ENCODE measurements at places on chromosomes 13 and 19.

DNA sequence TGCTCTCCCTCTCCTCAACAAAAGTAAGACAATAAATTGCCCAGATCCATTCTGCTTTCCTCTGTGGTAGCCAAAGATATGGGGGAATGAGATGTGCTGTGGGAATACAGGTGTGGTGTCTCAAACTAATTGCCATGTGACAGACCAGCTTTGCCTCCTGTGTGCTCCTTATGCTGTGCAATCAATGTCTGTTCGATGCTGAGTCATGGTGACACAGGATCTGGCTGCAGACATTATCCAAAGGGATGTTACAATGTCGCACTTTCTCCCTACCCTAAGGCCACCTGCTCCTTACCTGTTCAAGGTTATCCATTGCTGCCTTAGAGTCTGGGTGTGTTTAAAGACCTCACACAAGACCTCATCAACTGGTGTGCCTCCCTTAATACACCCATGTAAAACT lies 32.5 kb downstream of the FGF14 start:
- DNase-seq: no peak

- no peak for DNase-seq
Measured at GRCh38 chr19:7230826-7231225, 63.4 kb downstream of the INSR start.

DNA sequence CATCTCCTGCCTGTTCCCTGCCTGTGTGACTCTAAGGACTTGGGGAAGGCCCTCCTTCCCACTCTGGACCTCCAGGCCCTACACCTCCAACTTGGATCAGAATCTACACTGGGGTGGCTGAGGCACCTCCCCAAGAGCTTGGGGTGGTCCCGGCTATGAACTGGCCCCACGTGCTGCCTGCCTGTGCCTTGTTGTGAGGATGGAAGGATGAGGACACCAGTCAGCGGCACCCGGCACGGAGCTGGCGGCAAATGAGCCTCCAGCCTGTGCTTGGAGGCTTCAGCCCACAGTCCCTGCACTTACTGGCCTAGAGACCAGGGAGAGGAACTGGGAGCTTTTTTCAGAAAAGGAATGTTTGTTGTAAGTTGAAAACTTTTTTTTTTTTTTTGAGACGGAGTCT lies 8.5 kb downstream of the AKAP8 start:
- DNase-seq: no peak

- no peak for DNase-seq
Measured at GRCh38 chr13:74253161-74253560, 119.0 kb upstream of the KLF12 start.

GRCh38 chr13:110273254-110273653 lies 33.7 kb downstream of the COL4A1 start:
- DNase-seq: no peak

- no peak for DNase-seq
Measured at GRCh38 chr13:95679722-95680121, 2.8 kb downstream of the DNAJC3 start.

DNA sequence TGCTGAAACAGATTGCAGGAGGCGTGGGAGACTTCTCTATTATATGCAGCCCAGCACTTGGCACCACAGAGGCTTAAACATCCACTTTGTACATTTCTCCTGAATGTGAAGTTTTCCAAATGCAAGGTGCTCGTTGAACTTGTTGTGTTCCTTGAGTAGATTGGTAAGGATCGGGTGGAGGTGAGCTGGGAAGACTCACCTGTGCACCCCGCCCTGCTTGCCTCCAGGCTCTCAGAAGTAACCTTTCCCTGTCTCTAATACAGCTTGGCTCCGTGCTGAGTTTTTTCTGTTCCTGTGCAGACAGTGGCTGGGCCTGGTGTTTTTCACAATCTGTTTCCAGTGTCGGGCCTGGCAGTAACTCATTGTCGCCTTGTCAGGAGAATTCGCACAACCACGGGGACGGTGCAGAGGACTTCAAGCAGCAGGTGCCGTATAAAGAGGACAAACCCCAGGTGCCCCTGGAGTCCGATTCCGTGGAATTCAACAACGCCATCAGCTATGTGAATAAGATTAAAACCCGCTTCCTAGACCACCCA lies 12.3 kb downstream of the SIN3B start:
- DNase-seq: no peak

DNA sequence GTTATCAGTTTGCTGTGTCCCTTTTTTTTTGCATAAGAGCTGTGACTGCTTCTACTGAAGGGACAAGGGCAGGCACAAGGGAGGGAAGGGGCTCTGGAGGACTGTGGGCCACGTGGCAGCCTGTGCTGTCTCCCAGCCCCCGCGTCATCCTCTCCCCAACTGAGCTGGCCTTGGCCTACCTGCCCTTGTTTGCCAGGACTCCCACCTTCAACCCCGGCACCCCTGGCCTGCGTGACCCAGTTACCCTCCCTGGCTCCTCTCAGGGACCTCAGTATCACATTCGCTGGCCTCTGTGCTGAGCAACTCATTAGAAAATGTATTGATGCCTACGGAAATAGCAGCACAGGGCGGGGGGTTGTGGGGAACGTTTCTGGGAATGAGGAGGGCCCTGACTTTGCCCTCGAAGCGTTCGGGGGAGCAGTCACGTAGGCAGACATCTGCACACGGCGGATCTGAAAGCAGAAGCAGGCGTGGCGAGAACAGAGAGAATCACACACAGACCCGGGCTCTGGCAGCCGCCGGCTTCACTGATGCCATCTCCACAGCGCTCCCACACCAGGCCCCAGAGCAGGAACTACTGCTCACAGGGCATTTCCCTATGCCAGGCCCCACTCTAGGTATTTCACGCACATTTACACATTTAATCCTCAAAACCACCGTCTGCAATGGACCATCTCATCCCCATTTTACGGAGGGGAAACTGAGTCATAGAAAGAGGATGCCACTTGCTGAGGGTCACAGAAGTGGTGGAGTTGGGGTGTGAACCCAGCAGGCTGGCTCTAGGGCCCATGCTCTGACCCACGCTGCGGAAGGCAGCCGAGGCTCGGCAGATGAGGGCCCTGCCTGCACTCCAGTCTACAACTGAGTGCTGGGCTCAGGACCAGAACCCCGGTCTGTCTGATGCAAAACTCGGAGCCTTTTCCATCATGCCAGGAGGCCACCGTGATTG lies 5.7 kb upstream of the ATF5 start:
- DNase-seq: no peak

DNA sequence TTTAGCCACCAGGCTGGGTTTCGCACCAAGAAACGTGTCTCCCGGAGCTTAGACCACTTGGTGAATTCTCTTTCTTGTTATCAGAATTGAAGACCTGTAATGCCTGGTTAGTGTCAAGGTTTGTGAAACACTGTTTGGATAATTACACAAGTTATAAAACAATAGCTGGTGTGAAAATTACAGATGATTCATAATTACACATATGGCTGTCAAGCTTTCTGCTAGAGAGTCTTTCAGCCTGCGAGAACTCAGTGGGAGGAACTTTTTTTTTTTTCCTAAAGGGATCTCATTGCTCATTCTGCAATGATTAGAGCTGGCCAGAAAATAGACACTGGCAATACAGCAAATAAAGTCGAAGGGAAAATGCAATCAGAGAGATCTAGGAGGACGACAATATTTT lies 13.4 kb upstream of the KLK4 start:
- no peak for DNase-seq

- DNase-seq: no peak
Measured at GRCh38 chr13:46571189-46571908, 18.4 kb downstream of the LRCH1 start.

GRCh38 chr13:25699600-25699999 lies 327.8 kb downstream of the ATP8A2 start:
- DNase-seq: no peak

- DNase-seq: no peak
Measured at GRCh38 chr13:30314069-30314468, 6.7 kb upstream of the KATNAL1 start.

GRCh38 chr19:7072541-7072940 lies 3.0 kb downstream of the ZNF557 start:
- no peak for DNase-seq

GRCh38 chr13:67306742-67307141 lies 76.6 kb upstream of the PCDH9 start:
- no peak for DNase-seq

GRCh38 chr13:44719857-44720671 lies 143.9 kb upstream of the TSC22D1 start:
- DNase-seq: no peak

GRCh38 chr19:39223703-39224279 lies 19.7 kb upstream of the SYCN start:
- no peak for DNase-seq

DNA sequence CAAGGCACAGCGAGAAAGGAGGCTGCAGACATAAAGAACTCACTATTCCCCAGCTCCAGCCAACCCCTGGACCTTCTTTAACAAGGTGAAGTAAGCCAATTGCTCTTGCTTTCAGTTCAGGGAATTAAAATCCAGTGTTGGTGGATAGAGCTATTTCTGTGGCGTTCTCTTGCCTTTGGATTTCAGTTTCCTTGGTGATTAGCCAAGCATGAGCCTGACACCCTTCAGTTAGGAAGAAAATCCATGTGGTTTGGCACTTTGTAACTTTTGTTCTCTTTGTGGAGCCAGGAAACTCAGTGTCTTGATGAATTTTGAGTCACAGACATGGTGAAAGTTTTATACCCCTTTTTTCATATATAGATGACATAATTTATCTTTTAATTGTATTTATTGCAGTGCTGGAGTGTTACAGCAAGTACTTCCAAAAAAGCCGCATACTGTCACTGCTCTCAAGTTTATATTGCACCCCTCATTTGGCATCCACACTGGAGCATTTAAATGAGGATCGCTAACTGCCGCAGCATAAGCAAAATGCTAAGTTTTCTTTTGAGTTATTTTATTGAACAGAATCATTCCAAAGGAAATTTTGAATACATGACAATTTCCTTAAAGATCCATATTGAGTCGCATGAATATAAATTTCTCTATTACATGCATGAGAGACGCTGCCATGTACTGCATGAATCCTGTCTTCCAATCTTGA lies 406.8 kb downstream of the MYO16 start:
- no peak for DNase-seq

- DNase-seq: no peak
Measured at GRCh38 chr13:46296921-46297320, 85.2 kb downstream of the LRRC63 start.

DNA sequence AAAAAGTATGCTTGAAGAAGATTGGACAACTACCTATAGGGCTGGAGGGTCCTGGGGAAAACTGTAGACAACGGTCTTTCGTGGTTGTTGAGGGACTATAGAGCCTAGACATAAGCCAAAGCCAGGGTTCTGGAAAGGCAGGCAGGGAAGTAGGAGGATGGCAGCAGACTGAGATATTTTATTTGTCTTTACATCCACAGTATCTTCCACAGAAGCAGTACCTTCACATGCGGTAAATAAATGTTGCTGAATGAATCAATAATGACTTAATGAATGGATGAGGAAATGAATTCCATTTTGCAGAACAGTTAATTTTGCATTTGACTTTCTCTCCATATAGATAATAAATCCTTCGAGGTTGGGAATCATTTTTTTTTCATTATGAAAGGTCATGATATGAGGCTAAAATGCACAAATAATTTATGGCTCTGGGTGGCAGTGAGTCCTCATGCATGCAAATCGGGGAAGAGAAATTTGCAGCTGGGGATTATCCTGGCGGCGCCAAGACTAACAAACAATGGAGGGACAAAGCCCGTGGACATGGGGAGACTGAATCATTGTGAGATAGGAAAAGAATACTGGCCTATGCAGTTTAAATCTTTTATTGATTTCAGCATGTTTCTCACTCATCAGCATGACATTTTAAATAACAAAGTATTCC lies 102.0 kb downstream of the ERCC5 start:
- DNase-seq: no peak

DNA sequence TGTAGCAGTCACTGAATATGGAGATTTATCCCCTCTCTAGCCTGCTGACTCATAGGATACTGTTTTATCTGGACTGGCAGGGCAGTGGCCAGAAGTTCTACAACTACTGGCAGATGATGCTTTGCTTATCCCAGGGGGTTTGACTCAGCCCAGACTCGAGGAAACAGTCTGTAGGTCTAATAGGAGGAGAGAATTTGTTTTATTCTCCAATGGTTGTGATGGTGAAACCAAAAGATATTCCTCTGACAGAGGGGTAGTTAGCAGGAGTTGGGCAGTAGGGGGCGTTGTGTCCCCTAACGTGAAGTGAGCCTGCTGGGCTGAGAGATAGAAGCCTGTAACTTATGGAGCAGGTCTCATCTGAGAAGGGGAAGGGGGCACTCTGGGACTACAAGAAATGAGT lies 74.9 kb downstream of the WTIP start:
- DNase-seq: no peak

DNA sequence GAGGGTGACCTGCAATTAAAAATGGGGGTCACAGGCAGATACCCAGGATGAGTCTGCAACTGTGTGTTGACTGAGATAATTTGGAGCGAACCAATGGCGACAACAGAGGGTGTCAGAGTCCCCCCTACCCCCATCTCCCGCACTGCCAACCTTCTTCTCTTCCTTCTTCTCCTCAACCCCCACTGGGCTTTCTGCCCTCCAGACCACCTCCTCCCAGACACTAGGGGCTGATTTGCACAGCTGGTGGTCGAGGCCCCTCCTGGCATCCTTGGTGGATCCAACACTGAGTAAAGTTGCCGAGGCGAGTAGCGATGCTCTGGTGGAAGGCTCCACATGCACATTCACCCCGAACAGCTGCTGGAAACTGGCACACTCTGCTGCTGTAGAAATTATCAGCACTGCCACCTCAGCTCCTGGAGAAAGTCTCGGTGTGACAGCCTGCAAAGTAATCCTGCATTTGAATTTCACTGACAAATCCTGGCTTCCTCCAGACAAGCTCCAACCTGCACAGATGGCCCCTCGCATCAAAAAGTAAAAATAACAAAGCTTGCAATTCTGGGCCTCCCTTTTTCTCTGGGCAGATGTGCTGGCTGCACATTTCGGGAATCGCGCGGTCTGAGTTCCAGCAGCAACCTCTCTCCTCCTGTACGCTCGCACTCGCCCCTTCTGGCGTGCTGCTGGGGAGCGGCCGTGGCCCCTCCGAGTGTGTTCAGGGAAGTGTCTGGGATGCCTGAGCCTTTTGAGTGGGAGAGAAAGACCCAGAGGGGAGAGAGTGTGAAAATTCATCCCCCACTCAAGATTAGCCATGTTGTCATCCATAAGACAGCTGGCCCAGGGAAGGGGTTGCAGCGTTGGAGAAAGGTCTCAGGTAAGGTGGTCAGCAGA lies 28.5 kb downstream of the CCNE1 start:
- DNase-seq: no peak

- no peak for DNase-seq
Measured at GRCh38 chr13:109985871-109986450, 199.6 kb upstream of the IRS2 start.
